ENCODE measurements at places on chromosomes 2 and 18.

GRCh38 chr18:63137999-63138435 lies 181.6 kb downstream of the BCL2 start:
- no peak for DNase-seq

- DNase-seq, result no peak
Measured at GRCh38 chr2:27569398-27569797, 13.4 kb upstream of the ZNF512 start.

DNA sequence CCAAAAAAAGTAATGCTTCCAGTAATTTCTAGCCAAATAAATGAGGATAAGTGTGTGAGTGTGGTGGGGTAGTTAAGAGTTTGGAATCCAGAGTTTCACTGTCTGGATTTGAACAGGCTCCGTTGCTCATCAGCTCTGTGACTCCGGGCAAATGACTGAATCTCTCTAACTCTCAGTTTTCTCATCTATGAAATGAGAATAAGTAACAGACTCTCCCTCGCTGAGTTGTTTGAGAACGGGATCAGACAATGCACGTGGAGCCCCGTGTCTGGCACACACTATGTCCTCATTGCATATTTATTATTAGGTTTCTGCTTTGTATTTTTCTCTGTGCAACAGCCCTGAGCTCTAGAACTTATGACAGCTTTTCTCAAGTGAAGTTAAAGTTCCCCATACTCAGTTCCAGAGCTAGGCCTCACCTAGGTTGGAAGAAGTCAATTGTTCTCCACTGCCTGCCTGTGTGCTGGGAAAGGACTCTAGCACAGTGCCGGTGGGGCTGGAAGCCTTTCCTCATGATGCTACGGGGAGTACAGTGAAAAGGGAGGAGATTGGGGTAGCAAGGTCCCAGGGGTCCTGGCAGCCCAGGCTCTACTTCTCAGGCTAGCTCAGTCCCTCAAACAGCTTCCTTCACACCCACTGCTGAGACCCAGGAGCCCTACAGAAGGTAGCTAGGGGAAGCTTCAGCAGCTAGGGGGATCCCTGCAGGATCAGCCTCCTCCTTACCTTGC lies 1.7 kb upstream of the ICOS start:
- no peak for DNase-seq

DNA sequence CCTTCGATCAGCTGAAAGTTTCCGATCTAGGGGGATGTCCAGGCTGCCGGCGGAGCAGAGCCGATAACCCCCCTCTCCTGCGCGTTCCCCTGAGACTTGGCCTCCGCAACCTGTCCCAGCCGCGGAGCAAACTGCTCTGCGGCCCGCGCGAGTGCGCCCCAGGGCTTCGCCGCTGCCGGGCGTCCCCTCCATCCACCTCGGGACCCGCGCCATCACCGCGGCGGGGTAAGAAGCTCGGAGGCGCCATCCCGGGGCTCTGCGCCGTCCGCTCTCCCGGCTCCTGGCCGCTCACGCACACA lies 990 bp upstream of the GDF7 start:
- no peak for DNase-seq

DNA sequence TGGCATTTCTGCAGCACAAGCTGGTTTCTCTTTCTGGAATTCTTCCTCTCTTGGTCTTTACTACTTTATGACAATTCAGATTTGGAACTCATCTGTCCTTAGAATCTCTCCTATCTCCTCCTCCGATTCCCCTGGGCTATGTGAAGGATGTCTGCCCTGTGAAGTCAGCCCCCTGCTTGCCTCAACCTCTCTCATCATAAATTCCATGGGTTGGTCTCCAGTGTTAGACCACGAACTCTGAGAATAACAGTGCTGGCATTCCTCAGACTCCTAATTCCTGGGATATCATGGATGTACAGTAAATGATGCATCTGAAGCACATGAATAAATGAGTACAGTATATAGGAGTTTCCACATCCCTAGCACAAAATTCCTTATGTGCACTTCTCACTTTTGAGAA lies 21.0 kb upstream of the CYRIA start:
- DNase-seq, result no peak

DNA sequence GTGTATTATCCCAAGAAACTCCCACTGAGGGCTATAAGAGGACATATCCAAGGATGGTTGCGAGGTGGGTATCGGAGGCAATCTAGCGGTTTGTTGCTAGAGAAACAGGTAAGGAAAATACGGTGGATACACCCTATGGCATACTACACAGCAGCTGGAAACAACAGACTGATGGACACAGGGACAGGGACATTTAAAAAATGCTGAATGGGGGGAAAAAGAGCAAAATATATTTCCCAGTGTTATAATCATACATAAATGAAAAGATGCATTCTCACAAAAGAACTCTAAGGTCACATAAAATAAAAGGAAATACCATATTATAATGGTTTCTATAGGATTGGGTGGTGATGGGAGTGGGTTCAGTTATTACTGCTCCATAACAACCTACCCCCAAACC lies 95.9 kb downstream of the SMC6 start:
- DNase-seq, result no peak

- no peak for DNase-seq
Measured at GRCh38 chr2:161207941-161208340, 47.7 kb downstream of the TANK start.

DNA sequence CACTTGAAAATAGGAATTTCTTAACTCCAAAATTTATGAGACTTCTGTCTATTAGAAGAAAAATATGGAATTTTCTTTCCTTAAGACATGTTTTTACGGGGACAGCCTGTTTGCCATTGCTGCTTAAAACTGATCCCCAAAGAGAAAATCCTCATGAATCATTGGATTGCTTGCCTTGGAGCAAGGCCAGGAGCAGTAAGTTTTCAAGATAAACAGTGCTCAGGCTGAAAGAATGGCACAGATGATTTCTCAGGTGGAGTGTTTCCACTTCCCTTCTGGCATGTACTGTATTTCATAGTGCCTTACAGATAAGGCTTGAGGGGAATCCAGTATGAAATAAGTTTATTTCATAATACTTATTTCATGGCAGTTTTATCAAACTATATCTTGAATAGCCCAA lies 74.3 kb upstream of the MMADHC start:
- no peak for DNase-seq

DNA sequence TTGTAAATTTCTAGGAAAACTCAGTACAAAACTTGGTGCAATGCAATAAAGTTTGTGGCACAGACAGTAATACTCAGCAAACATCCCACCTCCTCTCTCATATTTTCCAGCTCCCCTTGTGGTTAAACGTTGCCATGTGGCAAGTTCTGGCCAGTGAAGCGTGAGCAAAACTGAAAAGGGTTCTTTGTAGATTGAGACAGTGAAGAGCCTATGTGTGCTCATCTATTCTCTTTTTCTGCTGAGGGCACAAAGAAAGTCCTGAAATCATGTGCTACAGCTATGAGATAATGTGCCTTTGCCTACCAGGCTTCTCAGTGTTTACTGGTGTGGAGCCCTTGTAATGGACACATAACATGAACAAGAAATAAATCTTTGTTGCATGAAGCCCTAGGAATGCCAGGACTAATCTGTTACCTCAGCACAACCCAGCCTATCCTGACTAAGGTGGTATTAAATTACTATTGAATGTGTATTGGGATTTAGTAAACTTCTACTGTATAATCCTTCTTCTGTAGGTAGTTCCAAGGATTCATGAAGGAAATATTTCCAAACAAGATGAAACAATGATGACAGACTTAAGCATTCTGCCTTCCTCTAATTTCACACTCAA lies 13.0 kb upstream of the TYMS start:
- DNase-seq, result peak; percentile 39

DNA sequence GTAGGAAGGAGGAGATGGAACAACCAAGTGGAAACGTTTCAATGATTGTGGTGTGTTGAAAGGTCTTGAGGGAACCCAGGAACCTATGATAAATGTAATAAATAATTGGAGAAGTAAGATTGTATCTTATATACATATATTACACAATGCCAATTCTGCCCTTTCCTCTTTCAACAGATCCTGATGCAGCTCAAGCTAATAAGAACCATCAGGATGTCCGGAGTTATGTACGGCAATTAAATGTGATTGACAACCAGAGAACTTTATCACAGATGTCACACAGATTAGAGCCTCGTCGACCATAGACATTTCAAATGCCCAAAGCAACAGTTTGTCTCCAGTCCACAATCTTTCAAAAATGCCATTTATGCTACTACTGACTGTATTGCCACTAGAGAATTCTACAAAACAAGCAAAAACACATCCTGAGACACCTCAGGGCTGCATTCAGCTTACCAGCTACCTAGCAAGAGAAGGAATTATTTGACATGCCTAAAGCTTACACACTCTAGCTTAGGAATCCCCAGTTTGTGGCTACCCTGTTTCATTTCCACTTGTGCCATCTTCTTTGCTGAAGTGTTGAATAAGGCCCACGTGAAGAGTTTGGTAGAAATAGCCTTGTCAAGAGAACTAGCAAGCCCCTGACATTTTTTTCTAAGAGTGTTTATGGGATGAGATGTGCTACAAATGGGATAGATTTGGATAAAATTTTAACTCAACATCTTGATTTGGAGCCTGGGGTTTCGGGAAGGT lies 24.0 kb upstream of the MAP3K20 start:
- no peak for DNase-seq

DNA sequence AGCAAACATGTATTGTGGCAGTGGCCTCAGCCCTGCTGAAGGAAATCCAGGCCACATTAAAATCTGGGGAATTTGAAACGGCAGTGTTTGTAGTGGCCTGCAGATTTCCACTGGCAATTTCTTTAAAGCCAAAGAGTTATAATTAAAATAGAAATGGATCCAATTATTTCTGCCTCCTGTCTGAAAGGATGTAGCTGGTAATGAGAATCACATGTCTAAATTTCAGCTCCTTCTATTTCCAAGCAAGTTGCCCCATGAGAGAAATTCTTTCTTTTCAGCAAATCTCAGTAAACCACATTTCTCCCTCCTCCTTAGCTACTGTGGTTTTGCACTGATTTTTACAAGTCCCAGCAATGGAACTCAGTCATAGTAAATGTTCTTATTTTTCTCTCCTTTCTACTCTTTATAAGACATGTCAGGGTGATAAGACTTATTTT lies 55.4 kb upstream of the ZNF396 start:
- no peak for DNase-seq

- no peak for DNase-seq
Measured at GRCh38 chr18:68215931-68216330, 499.0 kb downstream of the TMX3 start.

GRCh38 chr2:99860720-99861375 lies 281.5 kb downstream of the AFF3 start:
- DNase-seq, result no peak

GRCh38 chr18:49582579-49582978 lies 20.7 kb downstream of the LIPG start:
- no peak for DNase-seq

DNA sequence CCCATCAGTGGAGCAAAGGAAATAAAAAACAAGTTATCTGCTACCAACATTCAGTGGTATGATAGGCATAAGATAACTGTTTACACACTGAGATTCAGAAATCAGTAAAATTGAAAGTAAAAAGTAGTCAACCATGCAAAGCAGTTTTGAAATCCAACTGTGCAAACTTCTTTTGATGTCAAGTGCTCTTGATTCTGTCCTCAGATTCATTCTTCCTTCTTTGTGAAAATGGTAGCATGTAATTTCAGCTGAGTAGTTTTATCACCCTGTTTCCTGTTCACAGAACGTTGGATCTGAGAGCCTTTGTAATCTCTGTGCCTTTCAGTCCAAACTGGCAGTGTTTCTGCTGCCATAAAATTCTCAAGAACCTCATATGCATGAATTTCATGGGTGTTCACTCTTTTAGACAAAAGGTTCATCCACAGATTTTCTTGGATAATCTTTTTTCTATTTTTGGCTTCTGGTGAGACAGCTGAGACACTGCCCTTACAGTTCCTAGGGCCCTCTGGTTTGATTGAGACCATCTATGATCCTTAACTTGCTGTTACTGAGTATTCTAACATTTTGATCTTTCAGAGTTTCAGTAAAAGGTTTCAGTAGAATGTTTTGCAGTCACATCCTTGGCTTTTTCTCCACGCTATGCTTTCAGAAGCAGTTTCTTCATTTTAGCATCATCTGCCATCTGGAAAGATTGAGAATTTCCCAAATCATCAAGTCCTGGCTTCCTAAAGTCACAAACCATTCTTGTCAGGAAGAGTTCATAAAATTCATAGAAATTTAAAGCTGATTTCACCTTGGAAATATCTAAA lies 272.3 kb upstream of the EPHA4 start:
- no peak for DNase-seq

DNA sequence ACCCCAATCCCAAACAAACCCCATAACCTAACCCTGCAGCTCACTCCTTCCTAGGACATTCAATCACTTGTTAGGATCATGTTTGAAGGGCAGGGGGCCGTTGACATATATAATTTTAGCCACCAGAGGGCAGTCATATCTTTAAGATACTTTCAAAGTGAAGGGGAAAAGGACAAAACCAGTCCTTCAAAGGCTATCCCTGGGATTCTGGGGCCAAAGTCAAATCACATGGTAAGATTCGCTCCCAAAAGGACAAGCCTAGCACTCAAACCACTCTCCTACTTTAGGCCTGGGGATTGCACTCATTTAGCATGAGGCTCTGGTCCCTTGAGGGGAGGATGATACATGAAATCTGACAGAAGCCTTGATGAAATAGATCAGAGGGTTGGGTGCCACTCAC lies 44.6 kb downstream of the HAUS1 start:
- DNase-seq, result peak; percentile 54

DNA sequence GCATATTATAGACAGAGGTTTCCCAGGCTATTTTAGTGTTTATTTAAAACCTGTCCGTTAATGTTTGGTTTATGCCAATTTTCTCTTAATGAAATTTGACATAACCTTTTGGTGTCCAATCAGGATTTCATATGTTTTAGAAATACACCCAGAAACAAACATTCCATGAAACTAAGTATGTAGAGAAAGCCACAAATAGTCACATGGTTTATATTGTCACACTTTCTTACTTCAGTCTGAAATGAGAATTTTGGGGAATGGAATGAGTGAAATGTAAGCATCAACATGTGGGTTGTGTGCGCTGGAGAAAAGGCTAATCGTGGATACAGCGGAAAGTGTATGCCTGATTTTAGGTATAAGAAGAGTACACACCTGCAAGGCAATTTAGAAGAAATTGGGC lies 277.0 kb upstream of the RAB12 start:
- no peak for DNase-seq

DNA sequence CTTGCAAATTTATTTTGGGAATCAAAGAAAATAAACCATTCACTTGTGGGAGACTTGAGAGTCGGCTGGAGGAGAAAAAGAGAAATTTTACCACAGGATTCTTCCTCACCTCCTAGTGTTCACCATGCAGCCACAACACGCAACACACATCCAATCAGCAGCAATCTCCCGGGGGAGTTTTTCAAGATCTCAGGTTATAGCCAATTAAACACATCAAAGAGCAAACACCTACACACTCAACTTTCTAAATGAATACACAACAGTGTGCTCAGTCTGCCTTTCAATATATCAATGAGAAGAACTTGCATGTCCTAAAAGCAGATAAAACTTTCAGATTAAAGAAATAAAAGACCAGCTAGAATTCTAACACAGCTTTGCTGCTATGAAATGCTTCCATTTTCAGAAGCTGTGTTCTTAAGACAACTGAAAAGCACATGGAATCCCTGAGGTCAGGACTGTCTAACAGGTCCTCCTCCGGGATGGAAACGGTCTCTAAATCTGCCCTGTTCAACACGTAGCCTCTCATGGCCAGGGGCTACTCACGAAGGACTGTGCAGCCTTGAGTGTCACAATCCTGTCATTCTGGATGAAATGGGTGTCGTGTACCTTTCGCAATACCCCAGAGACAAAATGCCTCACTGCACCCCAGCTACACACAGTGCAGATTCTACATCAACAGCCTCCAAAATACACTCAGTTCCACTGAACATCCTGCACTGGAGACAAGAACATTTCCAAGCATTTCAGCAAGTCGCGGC lies 84.2 kb downstream of the ZNF516 start:
- no peak for DNase-seq

GRCh38 chr2:237280939-237281338 lies 133.0 kb downstream of the COL6A3 start:
- DNase-seq, result no peak
